H1 (cell line): ENCODE measurements at places on chromosomes 16 and 17. TPM values are rescaled to one million over a fixed set of nuclear protein-coding genes. Genes with fewer than 3 reads are reported as not detected.

Gene COX6A2
- polyA plus RNA-seq: 0.79 and 1.6 TPM in 2 replicates

Gene RNU2-1
- polyA plus RNA-seq: not detected in 2 replicates

Gene PRDM7
- 0.02 TPM in 1 of 2 replicates, not detected in the other for polyA plus RNA-seq

Gene KRTAP3-1
- not detected in 2 replicates for polyA plus RNA-seq

Gene CRYM
- polyA plus RNA-seq: 40.4 and 47.3 TPM in 2 replicates

Gene HEATR9
- polyA plus RNA-seq: not detected in 2 replicates

Gene PMP22
- 4.6 and 4.9 TPM in 2 replicates for polyA plus RNA-seq

Gene ZNF469
- 0.30 and 0.53 TPM in 2 replicates for polyA plus RNA-seq

Gene MYADML2
- 0.47 TPM in 2 replicates for polyA plus RNA-seq

Gene WSCD1
- polyA plus RNA-seq: 21.9 and 26.6 TPM in 2 replicates

Gene CLEC3A
- polyA plus RNA-seq: not detected in 2 replicates

Gene KCNH6
- polyA plus RNA-seq: 3.6 and 5.0 TPM in 2 replicates

Gene RPL27
- polyA plus RNA-seq: 3,779 and 3,900 TPM in 2 replicates

Gene NDRG4
- polyA plus RNA-seq: 30.9 and 45.7 TPM in 2 replicates

Gene SCNN1B
- polyA plus RNA-seq: 0.20 and 0.25 TPM in 2 replicates

Gene ARL5C
- not detected in 2 replicates for polyA plus RNA-seq

Gene GNGT2
- polyA plus RNA-seq: 1.3 and 1.7 TPM in 2 replicates

Gene KCNJ16
- polyA plus RNA-seq: not detected in 2 replicates

Gene PLXDC1
- 14.6 and 17.9 TPM in 2 replicates for polyA plus RNA-seq

Gene PITPNM3
- 3.1 and 4.8 TPM in 2 replicates for polyA plus RNA-seq

Gene RND2
- polyA plus RNA-seq: 61.4 and 76.2 TPM in 2 replicates

Gene TBC1D28
- polyA plus RNA-seq: 0.09 TPM in 1 of 2 replicates, not detected in the other

Gene SULT1A4
- 1.4 and 1.7 TPM in 2 replicates for polyA plus RNA-seq

Gene CMTM2
- not detected in 2 replicates for polyA plus RNA-seq

Gene MYCBPAP
- polyA plus RNA-seq: 0.89 and 1.2 TPM in 2 replicates

Gene OR2C1
- not detected in 2 replicates for polyA plus RNA-seq

Gene CLEC19A
- 0.88 and 1.5 TPM in 2 replicates for polyA plus RNA-seq

Gene DDX5
- 591 and 931 TPM in 2 replicates for polyA plus RNA-seq

Gene TMEM92
- polyA plus RNA-seq: 24.8 and 39.2 TPM in 2 replicates

Gene ITPRIPL2
- polyA plus RNA-seq: 1.1 and 1.8 TPM in 2 replicates

Gene TNS4
- 0.21 and 0.39 TPM in 2 replicates for polyA plus RNA-seq

Gene KIF18B
- 39.0 and 51.1 TPM in 2 replicates for polyA plus RNA-seq

Gene CCL4
- not detected in 2 replicates for polyA plus RNA-seq

Gene PRSS8
- 273 and 321 TPM in 2 replicates for polyA plus RNA-seq

Gene PRAC1
- polyA plus RNA-seq: not detected in 2 replicates

Gene AP2B1
- polyA plus RNA-seq: 63.4 and 95.5 TPM in 2 replicates

Gene SLFN12
- polyA plus RNA-seq: 1.3 and 1.6 TPM in 2 replicates

Gene CD68
- 0.18 and 0.35 TPM in 2 replicates for polyA plus RNA-seq
